ENCODE measurements at places on chromosomes 7 and 10.

DNA sequence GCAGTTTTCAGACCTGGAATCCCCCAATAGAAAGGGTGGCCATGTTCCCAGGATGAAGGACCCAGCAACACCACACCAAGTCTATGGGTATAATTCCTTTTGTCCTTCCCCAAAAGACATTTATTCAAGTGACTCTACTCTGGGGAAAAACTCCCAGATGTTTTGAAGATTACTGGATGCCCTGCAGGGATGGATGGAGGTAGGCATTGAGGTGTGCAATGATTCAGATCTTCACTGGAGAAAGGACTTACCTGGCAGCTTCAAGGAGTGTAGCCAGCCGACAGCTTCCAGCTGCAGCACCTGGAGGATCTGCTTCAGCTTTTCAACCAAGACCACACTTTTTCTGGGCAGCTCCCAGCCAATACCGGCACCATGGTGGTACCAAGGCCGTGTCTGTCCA, 172.0 kb downstream of the BAMBI start:
- DNase-seq = no peak

GRCh38 chr7:30164567-30164966, 29.8 kb downstream of the MTURN start:
- no peak for DNase-seq

GRCh38 chr7:90988996-90989765, 275.1 kb upstream of the FZD1 start:
- DNase-seq = no peak

- DNase-seq = no peak
Observed at GRCh38 chr10:129864601-129865126, 99.4 kb downstream of the EBF3 start.

DNA sequence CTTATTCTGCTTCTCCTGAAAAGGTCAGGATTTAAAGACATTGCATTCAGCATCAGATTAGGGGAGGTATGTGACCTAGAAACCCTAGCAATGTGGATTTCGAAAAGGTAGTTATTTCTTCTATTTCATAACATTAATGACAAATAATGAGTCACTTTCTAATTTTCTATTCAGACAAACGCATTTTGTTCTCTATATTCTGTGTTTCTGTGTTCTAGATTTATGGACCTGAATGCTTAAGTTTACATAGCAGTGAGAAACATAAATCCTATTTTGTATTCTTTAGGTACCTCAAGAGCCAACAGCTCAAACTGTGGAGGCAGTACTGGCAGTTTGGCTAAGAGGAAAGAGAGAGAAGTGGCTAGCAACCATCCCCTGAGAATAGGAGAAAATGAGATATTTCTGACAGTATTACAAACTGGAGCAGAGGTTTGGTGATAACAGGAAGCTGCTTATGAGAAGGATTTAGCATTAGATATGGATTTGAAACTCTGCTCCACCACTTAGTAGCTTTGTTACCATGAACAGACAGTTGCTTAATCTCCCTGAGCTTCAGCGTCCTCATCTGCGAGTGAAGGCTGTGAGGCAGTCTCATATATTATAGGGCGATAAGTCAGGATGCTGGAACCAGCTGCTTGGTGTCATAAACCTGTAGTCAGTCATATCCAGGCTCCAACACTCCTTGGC, 28.2 kb downstream of the CDK14 start:
- DNase-seq = no peak

- no peak for DNase-seq
Observed at GRCh38 chr7:2970861-2971260, 72.8 kb downstream of the CARD11 start.

DNA sequence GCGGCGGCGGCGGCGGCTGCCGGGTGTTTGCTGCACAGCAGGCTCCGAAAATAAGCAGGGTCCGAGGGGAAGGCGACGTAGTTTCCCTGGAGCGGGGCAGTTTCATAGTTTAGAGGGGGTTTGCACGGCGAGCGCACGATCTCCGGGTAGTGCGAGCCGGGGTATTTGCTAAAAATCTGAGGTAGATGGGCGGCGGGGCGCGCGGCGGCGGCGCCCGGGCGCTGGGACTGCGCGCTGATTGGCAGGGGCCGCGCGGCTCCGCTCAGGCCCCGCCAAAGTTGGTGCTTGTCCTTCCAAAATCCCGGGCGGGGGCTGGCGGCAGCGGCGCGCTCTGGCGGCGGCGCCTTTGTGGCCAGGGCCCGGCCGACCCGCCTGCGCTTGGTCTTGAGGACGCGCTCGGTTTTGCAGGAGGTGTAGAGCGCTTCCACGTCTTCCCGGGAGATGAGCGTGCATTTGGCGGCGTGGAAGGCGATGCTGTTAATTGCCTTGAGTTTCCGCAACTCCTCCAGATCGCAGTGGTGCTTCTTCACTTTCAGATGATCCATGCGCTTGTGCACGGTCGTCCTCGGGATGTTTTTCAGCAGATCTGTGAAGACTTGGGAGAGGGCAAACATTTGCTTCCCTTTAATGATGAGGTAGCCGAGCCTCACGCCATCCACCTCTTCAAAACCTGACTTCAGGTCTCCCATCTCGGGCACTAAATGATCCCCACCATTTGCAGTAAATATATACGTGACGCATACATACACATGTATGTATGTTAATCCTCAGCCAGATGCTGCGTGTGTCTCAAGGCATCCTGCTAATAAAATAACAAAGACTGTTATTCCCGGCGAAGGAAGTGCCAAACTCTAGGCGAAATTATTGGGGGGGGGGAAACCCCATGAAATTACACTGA, 8.1 kb downstream of the SKIDA1 start:
- no peak for DNase-seq

- no peak for DNase-seq
Observed at GRCh38 chr7:97200018-97200417, 82.5 kb downstream of the SDHAF3 start.

GRCh38 chr10:72260976-72261783, 12.5 kb upstream of the DDIT4 start:
- DNase-seq = peak; percentile 35

DNA sequence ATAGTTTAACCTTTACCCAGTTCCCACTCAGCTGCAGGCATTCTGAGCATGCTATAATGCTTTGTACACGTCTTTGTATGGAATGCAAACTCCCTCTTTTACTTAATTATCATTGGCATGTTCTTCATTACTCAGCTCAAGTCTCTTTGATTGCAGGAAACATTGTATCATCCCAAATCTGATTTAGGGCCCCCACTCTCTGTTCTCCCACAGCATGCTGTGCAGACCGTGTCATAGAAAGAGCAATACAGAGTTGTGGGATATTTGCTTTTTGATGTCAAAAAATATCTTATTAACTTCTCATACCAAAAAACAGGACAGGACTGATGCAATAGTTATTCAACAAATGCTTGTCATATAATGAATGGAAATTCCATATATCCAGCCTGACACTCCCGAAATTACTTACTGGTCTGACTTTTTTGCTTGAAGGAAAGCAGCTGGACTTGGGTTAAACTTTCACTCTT, 1081.5 kb upstream of the C7orf33 start:
- DNase-seq = no peak

GRCh38 chr7:113561446-113561845, 357.4 kb downstream of the PPP1R3A start:
- DNase-seq = no peak

DNA sequence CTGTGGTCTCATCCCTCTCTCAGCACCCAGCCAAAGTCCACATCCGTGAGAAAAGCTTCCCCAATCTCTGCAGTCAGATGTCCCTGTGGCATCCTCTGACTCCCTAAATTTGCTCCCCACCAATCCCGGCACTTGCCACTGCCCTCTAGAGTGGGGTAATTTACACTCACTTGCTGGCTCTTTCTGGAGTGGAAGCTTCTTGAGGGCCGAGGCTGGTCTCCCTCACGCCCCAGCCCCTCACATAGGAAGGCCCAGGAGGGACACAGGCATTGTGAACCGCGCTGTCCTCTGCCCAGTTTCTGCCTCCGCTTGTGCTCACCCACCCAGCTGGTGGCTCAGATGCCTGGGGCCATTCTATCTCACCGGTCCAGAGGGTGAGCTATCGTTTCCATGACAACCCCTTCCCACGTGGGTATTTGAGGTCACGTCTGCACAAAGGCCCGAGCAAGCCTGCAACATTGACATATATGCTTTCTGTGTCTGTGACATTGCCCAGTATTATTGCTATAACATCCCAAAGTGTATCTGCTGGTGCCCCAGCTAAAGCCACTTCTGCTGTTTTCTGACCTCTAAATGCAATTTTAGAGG, 97.3 kb upstream of the CTBP2 start:
- DNase-seq = no peak

DNA sequence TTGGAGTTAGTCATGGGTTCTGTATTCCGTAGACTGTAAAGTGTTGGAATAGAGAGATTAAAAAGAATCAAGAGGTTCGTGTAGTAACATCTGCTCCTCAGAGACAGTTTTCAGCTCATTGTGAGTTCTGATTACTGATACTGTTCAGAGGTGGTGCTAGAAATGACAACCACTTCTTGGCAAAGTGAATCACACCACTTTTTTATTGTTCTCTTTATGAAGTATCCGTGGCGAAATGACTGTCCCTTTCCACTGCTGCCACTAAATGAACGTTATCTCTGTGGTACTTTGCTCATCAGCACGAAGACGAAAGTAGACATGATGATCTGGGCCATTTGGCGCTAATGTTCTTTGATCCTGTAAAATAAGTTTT, 860 bp downstream of the RPP30 start:
- DNase-seq = no peak

DNA sequence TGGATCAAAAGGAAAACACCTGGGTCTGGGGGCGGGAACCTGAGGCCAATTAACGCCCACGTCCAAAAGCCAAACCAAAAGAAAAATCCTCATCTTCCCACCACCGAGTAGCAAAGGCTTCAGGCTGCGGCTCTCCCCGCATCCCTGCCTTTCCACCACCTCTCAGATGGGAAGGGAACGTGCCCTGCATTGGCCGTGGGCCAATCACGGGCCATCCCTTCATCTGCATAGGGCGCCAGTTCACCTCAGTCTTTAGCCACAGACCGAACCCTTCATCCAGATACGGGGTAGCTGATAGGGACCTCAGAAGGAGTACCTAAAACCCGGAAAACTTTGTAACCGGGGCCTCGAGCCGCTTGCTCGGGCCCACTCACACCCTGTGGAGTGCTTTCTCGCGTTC, 626 bp downstream of the PRPF18 start:
- no peak for DNase-seq

- DNase-seq = no peak
Observed at GRCh38 chr10:14153570-14154055, 177.1 kb downstream of the FRMD4A start.

DNA sequence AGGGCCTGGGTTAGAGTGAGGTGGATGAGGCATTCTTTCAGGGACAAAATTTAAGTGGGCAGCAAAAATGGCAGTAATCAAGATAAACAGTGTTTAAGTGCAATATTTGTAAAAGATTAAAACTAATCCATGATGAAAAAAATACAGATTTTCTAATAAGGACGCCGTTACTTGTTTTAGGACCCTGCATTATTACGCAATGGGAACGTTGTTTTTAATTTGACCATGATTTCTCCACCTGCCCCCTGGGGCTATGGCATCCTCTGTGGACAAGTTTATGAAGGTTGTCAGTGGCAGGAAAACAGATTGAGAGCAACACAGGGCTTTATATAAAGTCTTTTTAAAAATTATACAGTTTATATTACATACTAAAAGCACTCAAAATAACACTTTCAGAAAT, 380.6 kb upstream of the PHF14 start:
- no peak for DNase-seq

GRCh38 chr7:28169230-28169629, 11.4 kb downstream of the JAZF1 start:
- DNase-seq = no peak

- DNase-seq = no peak
Observed at GRCh38 chr10:3853547-3854303, 68.7 kb upstream of the KLF6 start.

DNA sequence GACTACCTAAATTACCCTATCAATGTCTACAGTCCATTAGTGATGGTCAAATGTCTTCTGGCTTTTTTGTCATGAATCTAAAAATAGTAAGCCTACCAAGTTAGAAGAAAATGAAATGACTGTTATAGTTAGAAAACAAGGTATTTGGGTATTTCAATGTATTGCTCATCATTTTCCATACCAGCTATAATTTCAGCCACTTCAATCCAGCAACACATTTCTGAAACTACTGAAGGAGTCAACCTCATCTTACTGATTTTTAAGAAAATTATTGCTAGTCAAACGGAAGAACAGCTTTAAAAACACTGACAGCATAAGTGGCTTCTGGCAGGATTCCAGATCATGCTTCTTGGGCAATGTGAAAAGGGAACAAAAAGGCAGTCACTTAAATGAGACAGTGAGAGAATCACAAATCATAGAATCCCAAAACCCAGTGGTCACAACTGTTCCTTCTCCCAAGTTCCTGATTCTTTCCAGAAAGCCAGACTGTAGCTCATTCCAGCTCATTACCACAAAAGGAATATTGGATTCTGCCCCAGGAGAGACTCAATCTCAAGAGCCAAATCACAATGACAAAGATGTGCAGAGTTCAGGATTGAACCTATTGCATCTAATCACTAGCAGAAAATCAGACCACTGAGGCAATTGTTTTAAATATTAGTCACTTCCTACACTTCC, 61.2 kb upstream of the LRRN3 start:
- peak; percentile 32 for DNase-seq

DNA sequence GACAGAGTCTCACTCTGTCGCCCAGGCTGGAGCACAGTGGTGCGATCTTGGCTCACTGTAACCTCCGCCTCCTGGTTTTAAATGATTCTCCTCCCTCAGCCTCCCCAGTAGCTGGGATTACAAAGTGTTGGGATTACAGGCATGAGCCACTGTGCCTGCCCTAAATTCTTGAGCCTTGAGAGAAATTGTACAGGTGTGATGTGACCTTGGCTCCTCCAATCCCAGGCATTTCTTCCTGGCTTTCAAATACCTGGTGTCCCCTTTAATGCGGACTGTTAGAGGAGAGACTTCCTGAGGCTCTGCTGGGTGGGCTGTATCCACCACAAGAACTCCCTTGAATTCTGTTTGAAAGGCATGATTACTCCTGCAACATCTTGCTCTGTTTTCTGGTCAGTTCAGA, 15.0 kb downstream of the MORN4 start:
- no peak for DNase-seq

All from stimulated activated CD4-positive, alpha-beta T cell treated with anti-CD3 and anti-CD28 coated beads, Interleukin-1b, Interleukin-23, amount 100 ng/mL, for 4 hours (primary cell).